ENCODE measurements at places on chromosomes 2 and 18. TPM values are rescaled to one million over a fixed set of nuclear protein-coding genes. Genes with fewer than 3 reads are reported as not detected.

The RFX8 gene
- total RNA-seq, result 0.25 TPM

The RNU2-63P gene
- total RNA-seq, result not detected

The HOXD13 gene
- total RNA-seq, result not detected

The SLC11A1 gene
- total RNA-seq, result 0.21 TPM

The NFE2L2 gene
- 77.9 TPM for total RNA-seq

The CHST10 gene
- total RNA-seq, result 21.8 TPM

The C2orf80 gene
- not detected for total RNA-seq

The SLC14A1 gene
- total RNA-seq, result not detected
